GM13976 (cell line): ENCODE measurements at places on chromosomes 6 and 20.

- DNase-seq = no peak
Measured at GRCh38 chr6:85579581-85579980, 14.1 kb downstream of the SNX14 start.

GRCh38 chr20:39066471-39067242 is 104.5 kb downstream of the DHX35 start:
- DNase-seq = no peak

DNA sequence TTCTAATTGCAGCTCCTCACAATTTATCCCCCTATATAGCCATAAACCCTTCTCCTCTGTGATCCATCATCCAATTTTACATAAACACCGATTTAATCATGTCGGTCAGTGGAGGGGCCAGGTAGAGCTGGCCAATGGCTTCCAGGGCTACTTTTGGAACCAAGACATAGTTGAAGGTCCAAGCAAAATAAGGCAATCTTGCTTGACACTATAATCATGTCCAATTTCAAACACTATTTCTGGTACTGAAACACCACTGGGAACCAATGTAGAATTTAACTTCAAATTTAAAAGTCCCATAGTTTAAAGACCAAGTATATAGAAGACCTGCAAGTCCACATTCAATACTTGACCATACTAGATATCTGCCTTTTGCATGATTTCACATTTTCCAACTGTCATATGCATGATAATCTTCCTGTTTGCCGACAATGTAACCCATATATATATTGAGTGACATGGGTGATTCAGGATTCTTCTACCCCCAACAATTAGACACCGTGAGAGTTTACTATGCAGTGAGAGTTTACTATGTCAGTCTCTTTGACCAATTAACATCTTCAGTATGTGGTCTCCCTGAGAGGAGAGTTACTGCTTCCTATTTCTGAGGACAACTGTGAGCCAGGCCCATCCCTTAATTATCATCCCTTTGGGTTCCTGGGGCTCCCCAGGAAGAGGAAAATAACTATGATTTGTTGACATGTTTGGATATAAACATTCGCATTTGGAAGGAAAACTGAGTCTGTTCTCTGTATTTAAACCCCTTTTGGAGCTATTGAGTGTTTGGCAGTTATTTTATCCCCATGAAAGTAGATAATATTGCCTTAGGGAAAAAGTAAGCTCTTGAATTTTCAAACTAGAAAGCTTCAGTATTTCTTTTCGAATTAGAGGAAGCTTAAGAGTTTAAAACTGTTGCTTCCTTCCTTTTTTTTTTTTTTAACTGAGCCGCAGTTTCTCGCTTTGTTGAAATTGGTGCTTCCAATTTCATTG is 31.8 kb downstream of the SAMD3 start:
- no peak for DNase-seq

DNA sequence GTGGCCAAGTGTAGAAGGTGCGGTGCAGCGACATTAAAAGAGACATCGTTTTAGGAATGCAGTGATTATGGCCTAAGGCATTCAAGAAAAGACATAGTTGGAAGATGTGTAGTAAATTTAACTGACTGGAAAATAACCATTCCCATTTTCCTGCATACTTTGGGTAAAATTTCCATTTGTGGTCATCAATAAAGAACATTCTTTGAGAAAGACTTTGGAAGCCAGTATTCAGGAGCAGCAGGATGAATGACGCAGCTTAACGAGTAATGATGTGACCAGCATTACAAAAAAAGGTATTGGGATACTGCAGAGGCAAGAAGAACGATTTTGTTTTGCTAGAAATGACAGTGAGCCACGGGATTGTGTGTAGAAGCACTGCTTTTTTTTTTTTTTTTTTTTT is 7.0 kb upstream of the RWDD1 start:
- no peak for DNase-seq

DNA sequence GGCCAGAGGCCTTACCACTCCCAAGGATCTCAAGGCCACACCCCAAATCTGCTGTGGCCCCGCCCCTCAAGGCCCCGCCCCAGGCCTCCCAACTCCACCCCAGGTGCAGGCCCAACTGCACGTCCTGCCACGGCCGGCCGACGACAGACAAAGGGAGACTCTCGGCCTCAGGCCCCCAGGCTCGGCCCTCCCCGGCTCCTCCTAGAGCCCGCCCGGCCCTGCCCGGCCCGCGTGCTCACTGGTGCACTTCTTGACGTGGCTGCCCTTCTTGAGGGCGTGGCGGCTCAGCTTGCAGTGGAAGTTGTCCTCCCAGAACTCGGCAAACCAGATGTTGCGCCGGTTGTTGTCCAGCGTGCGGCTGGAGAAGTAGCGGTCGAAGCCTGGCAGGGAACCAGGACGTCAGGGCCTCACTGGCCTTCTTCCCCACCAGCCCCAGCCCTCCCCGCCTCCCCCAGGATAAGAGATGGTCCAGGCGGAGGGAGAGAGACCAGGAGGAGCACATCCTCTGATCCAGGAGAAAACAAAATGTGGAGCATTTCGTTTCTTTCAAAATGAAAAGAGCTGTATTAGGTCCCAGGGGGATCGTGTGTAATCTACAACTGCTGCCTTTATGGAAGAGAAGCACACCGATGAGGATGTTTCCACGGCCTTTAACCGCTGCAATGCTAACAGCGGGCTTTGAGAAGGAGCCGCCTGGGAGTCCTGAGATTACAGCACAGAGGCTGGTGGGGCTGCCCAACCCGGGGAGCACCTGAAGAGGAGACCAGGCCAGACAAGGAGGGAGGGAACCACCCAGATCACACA is 89.4 kb downstream of the GRM4 start:
- DNase-seq = peak; percentile 63

GRCh38 chr6:41189967-41190366 is 11.0 kb downstream of the TREML2 start:
- DNase-seq = no peak

DNA sequence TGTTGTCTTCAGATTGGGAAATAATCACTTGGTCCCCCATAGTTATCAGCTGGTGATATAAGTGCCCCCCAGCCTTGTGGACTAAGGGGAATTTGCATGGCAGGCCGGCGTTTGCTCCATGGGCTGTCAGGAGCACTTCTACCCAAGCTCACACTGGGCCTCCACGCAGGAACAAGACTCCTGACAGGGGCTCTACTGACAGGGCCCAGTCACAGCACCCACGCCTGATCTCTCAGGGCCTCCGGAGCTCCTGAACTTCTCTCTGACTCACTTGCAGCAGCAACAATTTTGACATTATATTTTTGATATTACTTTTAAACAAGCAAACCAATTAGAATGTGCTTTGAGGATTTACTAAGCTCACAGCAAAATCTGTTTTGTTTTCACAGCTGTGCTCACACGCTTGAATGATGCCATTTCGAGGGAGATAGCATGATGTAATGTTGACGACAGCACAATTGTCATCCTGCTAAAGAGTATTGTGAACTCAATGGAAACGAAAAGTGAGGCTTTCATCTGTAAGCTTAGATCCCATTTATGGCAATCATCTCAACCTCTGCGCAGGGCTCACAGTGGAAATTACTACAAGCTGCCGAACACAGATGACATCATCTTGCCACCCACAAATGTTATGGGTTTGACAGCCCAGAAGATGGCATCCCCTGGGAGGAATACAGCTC is 28.7 kb upstream of the TXNDC5 start:
- no peak for DNase-seq

- DNase-seq = no peak
Measured at GRCh38 chr20:57611586-57612311, 8.5 kb downstream of the ZBP1 start.

- no peak for DNase-seq
Measured at GRCh38 chr20:9611921-9612320, 97.5 kb downstream of the LAMP5 start.

DNA sequence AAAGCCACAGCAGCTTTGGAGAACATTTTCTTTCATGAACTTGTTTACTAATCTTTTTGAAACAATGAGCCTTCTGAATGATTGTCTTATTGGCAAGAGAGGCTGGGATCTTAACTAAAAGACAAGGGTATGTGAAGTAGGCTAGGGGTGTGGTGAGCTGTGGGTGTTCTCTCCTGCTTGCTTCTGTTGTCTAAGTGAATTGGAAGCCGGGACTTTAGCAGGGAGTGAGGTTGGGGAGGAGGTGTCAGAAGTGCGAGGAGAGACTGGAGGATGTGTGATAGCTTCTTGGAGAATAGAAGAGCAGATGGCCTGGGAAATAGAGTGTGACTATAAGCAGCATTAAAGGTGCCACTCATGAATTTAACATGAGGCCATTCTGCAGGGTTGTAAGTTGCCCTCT is 562.8 kb downstream of the UTRN start:
- DNase-seq = no peak

- no peak for DNase-seq
Measured at GRCh38 chr6:43886717-43887339, 116.8 kb downstream of the VEGFA start.

- no peak for DNase-seq
Measured at GRCh38 chr6:36969988-36970891, 15.7 kb downstream of the PI16 start.

- no peak for DNase-seq
Measured at GRCh38 chr6:128899341-128900050, 16.6 kb downstream of the LAMA2 start.

- no peak for DNase-seq
Measured at GRCh38 chr6:29941471-29941870, 861 bp upstream of the HLA-A start.

GRCh38 chr6:40506954-40507353 is 80.2 kb downstream of the LRFN2 start:
- no peak for DNase-seq

- DNase-seq = no peak
Measured at GRCh38 chr20:36097337-36098151, 57.0 kb upstream of the EPB41L1 start.

DNA sequence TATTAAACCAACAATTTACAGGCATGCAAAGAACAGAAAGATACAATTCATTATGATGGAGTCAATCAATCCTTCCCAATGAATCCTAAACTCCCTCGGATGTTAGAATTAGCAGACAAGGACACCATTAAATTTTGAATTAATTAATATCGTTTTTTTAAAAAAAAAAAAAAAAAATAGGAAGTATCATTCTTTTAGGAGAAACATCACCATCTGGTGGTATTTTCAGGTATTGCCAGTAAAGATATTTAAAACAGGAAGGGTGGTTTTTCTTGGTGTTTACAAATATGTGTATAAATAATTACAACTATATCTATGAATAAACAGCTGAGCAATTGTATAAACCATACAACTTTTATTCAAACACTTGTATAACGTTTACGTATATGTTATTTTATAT is 564.4 kb downstream of the HAO1 start:
- peak; percentile 1 for DNase-seq

- peak; percentile 17 for DNase-seq
Measured at GRCh38 chr20:17655865-17656479, 26.1 kb downstream of the RRBP1 start.

DNA sequence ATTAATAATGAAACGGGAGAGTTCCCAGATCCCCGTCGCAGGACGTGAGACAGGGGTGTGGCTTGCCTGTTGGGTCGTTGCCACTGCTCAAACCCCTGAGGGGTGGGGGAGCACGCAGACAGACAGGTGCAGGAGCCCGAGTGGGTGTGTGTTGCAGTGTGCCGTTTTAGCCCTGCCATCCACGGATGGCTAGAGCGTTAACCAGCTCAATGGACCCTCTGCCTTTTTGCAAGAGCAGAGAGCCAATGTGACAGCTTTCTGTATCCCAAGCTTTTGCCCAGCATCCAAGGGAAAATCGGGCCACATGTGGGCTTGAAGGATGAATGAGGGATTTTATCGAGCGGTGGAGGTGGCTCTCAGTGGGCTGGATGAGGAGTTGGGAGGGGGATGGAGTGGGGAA is 237.9 kb downstream of the TSHZ2 start:
- no peak for DNase-seq

GRCh38 chr6:11353921-11354389 is 121.5 kb upstream of the NEDD9 start:
- peak; percentile 43 for DNase-seq

- no peak for DNase-seq
Measured at GRCh38 chr6:41336824-41337223, 1.4 kb downstream of the NCR2 start.

GRCh38 chr20:17786221-17786718 is 86.5 kb downstream of the BANF2 start:
- DNase-seq = no peak

DNA sequence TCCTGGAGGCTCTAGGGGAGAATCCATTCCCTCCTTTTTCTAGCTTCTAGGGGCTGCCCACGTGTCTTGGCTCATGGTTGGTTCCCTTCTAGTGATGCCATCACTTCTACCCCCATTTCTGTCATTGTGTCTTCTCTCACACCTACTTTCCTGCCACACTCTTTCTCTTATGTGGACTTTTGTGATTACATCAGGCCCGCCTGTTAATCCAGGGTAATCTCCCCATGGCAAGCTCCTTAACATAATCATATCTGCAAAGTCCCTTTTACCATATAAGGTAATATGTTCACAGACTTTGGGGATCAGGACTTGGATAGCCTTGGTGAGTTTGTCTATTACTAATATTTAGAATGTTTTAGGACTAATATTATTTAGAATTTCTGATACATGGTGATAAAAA is 111.9 kb downstream of the DNAH8 start:
- no peak for DNase-seq
